Hippocampal formation (tissue), 2 donors: ENCODE measurements at places on chromosomes 4 and X.

- DNase-seq = no peak
Measured at GRCh38 chrX:132631579-132632232, 142.9 kb upstream of the MBNL3 start.

DNA sequence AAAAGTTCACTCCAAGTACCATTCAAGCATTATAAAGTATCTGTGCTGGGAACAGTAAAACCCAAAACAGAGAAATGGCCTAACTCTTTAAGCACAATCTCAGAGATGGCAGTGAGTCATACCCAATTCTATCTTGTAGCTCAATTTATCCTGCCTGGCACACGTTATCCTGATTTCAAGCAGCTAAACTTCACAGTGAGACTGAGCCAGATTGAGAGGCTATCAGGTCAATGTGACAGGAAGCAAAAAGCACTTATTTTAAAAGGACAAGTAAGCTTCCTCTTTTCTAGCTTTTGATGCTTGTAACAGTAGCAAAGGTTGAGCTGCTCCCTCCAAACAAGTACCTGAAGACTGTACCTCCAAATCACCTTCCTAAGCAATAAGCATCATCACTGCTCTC is 324.9 kb downstream of the NAF1 start:
- DNase-seq = no peak

DNA sequence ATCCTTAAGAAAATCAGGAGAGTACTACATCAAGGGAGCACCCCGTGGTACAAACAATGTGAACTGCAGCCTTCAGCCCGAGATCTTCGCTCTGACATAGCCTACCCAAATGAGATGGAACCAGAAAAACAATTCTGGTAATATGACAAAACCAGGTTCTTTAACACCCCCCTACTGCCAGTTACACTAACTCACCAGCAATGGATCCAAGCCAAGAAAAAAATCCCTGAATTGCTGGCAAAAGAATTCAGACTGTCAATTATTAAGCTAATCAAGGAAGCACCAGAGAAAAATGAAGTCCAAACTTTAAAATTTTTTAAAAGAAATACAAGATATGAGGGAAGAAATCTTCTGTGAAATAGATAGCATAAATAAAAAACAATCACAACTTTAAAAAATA is 101.7 kb upstream of the KLF8 start:
- no peak for DNase-seq

GRCh38 chrX:85244450-85245211 is 840 bp downstream of the ZNF711 start:
- no peak for DNase-seq

- no peak for DNase-seq
Measured at GRCh38 chr4:1028574-1029220, 17.3 kb downstream of the FGFRL1 start.

- no peak for DNase-seq
Measured at GRCh38 chr4:16265820-16266219, 39.5 kb upstream of the TAPT1 start.
